ENCODE measurements at places on chromosomes 16 and 17.

DNA sequence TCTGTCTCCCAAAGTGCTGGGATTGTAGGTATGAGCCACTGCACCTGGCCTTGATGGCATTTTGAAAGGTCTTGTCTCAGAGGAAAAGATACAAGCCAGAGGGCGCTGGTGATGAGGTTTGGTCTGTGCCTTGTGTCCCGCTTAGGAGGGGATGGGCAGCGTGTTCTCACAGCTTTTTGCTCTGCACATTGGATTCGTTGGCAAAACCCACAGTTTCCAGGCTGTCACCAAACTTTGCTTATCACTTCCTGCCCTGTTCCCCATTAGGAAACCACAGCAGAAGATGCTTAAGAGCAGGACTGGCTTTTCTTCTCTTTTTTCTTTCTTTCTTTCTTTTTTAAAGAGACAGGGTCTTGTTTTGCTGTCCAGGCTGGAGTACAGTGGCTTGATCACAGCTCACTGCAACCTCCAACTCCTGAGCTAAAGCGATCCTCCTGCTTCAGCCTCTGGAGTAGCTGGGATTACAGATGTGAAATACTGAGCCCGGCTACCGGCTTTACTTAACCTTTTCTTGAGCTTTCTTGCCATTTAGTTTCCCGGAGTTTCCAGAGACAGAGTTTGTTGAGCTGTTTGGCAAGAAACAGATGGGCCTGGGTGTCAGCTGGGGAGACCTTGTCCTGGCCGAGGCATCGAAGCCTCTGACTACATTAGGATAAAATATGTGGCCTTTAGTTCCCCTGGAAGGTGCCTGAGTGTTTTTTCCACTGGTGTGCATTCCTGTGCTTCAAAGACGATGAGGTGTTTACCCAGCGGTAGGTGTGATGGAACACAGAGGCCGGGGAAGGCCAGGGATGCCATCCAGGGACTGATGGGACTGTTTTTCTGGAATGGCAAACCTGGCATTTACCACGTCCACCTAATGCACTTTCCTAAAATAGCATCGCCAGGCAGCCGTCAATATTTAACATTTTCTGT, 112.9 kb downstream of the ABCC1 start:
- no peak for DNase-seq

DNA sequence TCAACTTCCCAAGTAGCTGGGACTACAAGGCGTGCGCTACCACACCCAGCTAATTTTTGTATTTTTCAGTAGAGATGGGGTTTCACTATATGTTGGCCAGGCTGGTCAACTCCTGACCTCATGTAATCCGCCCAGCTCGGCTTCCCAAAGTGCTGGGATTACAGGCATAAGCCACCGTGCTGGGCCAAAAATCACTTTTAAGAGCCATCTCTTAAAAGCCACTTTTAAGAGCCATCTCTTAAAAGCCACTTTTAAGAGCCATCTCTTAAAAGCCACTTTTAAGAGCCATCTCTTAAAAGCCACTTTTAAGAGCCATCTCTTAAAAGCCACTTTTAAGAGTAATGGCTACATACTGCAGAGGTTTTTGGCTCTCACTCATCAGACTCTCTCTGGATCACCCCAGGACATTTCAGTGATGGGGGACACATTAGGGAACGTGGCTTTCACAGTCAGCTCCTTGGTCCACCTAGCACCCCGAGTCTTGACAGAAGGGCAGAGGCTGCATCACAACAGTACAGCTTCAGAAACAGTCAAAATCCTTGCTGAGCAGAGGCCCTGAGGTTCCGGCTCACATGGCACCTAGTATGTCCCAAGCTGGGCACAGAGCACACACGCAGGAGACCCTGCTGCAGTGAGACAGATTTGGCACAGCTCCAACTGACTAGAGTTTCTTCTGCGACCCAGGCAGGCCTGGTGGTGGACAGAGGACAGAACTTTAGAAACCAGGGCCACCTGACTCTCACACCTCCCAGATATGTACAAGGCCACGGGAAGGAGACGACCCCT, 23.6 kb downstream of the RANBP10 start:
- DNase-seq, result no peak

- DNase-seq, result no peak
These were observed 1.9 kb upstream of the ECI1 start for GRCh38 chr16:2253293-2253692.

DNA sequence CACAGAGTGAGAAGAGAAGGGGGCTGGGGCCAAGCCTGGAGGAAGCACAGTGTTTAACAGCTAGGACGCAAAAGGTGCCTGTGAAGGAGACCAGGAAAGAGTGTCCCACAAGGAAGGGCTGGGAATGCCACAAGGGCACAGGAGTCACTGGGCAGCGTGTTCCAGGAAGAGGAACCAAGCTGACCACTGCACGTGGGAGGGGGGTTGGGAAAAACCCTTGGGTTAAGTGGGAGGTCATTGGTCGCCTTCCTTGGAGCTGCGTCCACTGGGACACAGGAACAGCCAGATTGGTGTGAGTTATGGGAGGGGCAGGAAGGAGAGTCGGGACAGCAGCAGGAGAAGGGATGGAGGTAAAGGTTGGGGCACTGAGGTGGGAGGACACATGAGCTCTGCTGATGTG, 12.9 kb downstream of the TTYH2 start:
- no peak for DNase-seq

DNA sequence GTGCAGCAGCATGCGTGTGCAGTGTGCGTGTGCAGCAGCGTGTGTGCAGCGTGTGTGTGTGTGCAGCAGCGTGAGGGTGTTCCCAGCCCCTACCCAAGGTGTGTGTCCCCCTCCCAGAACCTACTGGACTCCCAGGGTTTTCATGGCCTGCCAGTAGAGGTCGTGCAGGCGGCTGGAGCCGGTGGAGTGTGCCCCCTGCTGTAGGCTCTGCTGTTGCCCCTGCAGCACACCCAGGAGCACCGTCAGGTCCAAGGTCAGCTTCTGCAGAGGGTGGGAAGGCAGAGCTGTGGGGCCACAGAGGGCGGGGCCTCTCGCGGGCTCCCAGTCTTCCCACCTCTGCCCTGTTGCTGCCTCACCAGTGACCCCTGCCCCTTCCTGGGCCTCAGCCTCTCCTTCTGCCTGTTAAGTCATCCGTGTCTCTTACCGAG, 14.9 kb downstream of the MYBBP1A start:
- no peak for DNase-seq

- no peak for DNase-seq
These were observed 722 bp upstream of the TIMP2 start for GRCh38 chr17:78925662-78926555.

- DNase-seq, result peak; percentile 57
These were observed at the start of gene GAA for GRCh38 chr17:80101011-80101945. Gene GAA (plus strand): TSS chr17:80101581. CDS start chr17:80104587, 3,006 bp downstream.

DNA sequence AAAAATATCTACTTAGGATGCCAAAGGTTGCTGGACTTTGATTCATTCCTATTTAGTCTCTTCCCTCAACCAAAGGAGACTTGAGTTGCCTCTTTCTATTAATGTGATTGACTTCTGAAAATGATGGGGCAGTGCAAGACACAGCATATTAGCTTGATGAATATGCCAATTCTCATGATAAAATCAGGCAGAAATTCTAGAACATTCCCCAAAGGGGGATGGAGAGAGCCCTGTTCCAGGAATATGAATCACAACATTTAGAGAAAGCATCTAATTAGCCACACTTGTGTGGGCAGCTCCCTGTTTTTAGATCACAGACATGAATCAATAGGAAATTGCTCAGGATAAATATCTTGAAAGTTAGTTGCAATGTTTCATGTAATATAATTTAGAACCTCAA, 584.0 kb upstream of the CDH8 start:
- no peak for DNase-seq
